ENCODE measurements at places on chromosomes 2 and 18. TPM values are rescaled to one million over a fixed set of nuclear protein-coding genes. Genes with fewer than 3 reads are reported as not detected.

CAPN10 gene
- total RNA-seq, result 24.3 TPM

MATN3 gene
- total RNA-seq, result 0.11 TPM

ITGB6 gene
- total RNA-seq, result 0.05 TPM

FEV gene
- total RNA-seq, result not detected

REEP1 gene
- 21.7 TPM for total RNA-seq

MORN2 gene
- total RNA-seq, result 12.6 TPM

TGFA gene
- total RNA-seq, result 0.73 TPM

BMP10 gene
- total RNA-seq, result 0.83 TPM

CCDC68 gene
- 4.1 TPM for total RNA-seq

All from cardiac septum (tissue), 1 donor.